ENCODE measurements at places on chromosomes 2 and 18. TPM values are rescaled to one million over a fixed set of nuclear protein-coding genes. Genes with fewer than 3 reads are reported as not detected.

DNA sequence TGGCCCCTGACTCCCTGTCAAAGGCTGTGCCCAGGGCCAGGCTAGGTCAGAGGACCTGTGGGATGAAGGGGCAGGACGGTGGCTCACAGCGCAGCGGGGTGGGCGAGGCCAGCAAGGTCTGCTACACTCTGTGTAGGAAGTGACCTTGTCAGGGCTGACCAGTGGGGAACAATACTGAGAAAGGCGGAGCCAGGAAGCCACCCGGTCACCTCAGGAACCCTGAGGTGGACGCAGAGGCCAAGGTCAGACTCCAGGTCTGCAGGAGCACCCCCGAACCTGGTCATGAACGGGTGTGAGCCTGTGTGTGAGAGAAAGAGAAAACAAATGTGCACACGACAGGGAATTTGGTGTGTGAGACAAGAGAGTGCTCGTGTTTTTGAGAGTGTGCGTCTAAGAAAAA lies 72.3 kb downstream of the SMAD7 start:
- peaks cover 11% of the 10 kb centered on the region for H3K4me1 ChIP-seq
- no peak overlapping the region for H3K4me3 ChIP-seq

GRCh38 chr2:149213764-149214493 lies 116.5 kb upstream of the LYPD6 start:
- no peak overlapping the region for H3K4me3 ChIP-seq
- no peak overlapping the region for H3K27ac ChIP-seq
- peaks cover 2% of the 10 kb centered on the region for H3K27me3 ChIP-seq
- H3K36me3 ChIP-seq: no peaks in the 10 kb centered on the region
- H3K4me1 ChIP-seq: no peaks in the 10 kb centered on the region

Gene NEU2
- not detected for total RNA-seq

- H3K4me3 ChIP-seq: no peak overlapping the region
- H3K27ac ChIP-seq: no peak overlapping the region
- H3K36me3 ChIP-seq: no peaks in the 10 kb centered on the region
- DNase-seq: no peak
- H3K4me1 ChIP-seq: no peaks in the 10 kb centered on the region
- H3K27me3 ChIP-seq: peaks cover 17% of the 10 kb centered on the region
These were observed 35.7 kb upstream of the ALPP start for GRCh38 chr2:232342635-232343565.

GRCh38 chr18:6055711-6056110 lies 160.4 kb upstream of the TMEM200C start:
- no peaks in the 10 kb centered on the region for H3K4me1 ChIP-seq
- H3K27ac ChIP-seq: no peak overlapping the region
- no peak overlapping the region for H3K4me3 ChIP-seq
